ENCODE measurements at places on chromosomes 2 and 18.

DNA sequence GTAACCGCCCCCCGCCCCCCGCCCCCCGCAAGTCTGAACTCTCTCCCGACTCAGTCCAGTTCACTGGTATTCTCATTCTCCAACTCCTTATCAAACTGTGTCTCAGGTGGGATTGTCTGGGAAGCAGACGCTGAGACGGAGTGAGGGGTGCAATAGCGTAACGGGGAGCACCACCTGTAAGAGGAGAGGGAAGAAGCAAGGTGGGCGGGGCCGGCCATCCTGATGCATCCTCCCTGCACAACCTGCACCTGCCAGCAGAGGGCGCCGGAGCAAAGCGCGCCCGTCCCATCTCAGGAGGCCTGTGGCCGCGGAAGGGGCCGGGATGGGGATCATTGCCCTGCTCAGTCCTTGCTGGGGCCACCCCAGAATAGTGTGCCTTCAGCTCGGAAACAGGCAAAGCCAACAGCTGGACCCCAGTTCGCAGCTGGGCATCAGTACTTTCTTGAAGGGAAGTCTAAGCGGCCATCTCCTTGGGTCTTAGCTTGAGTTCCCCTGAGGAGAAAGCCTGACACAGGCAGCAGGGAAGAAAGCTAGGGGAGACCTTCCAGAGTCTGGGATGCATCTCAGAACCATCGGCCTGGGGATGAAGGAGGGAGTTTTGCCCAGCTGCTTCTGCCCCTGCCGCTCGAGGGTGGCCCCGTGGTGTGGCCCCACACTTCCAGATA, 208.0 kb downstream of the TFCP2L1 start:
- peak; percentile 28 for DNase-seq

DNA sequence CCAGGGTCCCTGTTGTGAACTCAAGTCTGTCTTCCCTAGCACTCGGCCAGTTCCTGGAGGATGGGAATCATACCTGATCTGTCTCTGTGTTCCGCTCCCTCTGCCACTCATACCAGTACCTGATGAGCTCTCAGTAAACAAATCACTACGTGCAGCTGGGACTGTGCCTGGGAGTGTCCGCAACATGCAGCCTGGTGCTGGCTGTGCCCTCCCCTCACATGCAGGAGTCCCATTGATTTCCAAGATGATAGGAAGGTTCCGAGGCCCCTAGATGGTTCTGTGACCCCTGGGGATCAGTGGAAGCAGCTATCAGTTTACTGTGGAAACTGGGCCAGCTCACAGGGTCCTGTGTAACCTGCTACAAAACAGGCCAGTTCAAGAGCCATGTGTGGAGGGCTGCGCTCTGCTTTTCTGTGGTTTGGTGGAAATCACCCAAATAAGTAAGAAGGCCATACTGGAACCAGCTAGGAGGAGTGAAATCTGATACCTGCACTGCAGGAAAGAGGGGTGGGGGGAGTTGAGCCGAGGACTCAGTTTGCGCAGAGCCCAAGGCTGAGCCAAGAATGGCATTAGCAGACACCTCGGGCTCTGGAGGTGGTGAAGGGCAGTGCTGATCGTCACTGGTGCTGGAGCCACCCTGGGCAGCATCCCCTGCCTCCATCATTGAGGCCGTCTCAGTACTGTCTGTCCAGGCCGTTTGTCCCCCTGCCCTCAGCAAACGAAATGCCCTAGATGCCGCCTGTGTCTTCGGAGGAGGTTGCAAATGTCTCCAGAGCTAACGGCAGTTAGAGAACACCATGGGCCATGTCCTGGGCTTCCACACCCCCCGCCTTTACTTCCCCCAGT, 93.3 kb downstream of the KLHL29 start:
- DNase-seq: no peak

- no peak for DNase-seq
Measured at GRCh38 chr2:223674998-223675609, 72.9 kb upstream of the SCG2 start.

DNA sequence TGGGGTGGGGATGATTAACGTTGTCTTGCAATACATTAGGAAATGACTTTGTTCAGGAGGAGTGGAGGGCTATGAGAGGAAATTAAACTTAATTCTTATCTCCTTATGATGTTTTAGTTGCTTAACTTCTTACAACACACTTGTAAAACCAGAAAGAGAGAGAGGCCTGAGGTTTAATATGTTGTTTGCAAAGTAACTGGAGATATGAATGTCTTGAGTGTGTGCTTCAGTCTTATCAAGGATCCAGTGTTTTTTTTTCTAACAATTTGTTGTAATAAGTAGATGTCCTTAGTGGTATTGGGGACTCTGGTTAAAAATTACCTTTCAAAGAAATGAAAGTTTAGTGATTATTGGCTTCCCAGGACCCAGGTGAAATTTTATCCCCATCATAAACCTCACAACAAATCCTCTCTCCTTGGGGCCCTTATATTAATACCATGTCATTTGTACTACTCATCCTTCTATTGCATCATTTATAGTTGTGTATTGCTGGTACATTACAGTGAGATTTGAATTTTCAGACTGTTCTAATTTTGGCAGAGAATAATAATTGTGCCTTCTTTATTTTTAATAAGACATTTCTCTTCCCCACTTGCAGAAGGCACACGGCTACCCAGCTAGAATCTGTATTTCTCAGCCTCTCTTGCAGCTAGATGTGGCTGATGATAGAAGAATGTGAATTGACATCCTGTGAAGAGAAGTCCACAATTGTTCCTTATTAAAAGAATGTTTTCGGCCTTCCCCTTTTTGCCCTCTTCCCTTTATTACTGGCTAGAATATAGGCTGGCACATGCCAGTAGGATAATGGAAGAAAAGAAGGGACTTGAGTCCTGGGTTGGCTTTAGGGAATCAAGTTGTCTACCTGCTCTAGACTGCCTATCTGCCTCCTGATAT, 91.9 kb upstream of the CXCR4 start:
- no peak for DNase-seq

DNA sequence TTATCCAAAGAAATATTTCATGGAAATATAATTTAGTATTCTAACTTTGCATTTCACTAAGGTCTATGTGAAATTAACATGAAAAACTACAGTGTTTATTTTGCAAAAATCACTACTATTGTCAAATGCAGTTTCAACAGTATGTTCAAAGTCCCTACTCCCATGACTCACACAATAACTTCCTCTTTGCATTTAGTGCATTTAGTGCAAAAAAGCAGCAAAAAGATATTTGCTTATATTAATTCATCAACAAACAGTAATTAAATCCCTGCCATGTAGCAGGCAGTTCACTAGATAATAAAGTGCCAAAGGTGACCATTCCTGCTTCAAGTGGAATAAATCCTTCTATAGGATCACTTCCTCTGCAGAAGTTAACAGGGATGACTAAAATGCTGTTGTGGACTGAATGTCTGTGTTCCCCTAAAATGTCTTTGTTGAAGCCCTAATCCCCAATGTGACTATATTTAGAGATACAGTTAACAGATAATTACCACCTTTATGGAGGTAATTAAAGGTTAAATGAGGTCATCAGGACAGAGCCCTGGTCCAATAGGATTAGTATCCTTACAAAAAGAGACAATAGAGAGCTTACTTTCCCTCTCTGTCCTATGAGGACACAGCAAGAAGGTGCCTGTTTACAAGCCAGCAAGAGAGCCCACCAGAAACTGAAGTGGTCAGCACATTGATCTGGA, 61.7 kb downstream of the STK39 start:
- no peak for DNase-seq

GRCh38 chr2:176166272-176166671, 9.2 kb downstream of the HOXD3 start:
- no peak for DNase-seq

DNA sequence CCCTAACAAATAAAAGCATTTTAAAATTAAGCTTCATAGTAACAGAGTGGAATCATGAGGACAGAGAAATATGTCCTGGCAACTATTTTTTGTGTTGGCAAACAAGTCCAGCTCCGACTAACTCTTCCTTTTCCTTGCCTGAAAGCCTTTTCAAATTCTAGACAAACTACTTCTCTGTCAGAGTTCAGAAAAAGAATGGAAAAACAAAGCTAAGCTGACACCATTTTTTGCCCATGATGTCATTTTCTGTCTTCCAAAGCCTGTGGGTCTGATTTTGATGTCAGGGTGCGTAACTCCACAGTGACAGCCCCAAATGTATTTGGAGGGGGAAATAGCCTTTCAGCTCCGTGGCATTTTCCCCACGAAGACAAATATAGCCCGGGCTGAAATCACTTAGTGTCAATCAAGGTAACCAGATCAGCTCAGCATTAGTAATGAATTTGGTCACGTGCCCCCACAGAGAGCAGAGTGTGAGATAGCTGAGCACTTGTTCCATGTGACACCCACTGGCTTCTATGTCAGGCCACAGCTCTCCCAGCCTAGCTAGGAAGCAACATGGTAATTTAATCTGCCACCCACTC, 233.0 kb upstream of the SIX2 start:
- no peak for DNase-seq

- DNase-seq: no peak
Measured at GRCh38 chr18:42689310-42689709, 426.2 kb downstream of the RIT2 start.

DNA sequence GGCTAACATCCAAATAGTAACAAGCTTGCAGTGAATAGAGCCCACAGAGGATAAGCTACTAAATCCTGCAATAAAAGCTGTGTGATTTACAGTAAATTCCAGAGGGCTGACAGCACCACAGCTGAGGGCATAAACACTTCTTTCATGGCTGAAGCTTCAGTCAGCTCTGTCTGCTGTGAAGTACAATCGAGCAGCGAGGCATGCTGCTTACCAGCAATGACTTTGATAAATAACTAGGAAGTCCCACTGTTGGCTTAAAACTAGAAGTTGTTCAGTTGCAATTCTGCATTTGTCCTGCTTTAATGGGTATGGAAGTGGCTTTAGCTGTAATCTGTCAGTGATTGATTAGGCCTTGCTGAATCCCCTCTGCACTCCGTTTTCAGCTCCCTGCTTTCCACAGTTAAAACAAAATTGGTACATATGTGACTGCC, 65.2 kb upstream of the FIGN start:
- no peak for DNase-seq

- DNase-seq: no peak
Measured at GRCh38 chr2:26898480-26899078, 50.6 kb downstream of the DPYSL5 start.

DNA sequence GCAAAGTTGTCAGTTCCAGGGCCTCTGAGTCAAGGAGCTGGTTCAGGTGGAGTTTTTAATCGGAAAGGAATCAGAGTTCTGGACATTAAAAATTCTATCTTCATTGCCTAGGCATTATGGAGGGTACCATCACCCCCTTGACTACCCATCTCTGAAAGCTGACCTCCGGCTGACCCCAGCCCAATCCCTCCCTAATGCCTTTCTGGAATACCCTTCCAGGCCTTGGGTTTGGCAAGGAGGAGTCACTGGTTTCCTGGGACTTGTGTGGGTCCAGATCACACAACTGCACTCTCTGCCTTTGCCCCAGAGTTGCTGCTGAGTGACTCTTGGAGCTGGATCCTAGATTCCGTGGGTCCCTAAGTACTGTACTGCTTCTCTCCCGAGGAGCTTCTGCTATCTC, 1.0 kb upstream of the OSR1 start:
- no peak for DNase-seq

DNA sequence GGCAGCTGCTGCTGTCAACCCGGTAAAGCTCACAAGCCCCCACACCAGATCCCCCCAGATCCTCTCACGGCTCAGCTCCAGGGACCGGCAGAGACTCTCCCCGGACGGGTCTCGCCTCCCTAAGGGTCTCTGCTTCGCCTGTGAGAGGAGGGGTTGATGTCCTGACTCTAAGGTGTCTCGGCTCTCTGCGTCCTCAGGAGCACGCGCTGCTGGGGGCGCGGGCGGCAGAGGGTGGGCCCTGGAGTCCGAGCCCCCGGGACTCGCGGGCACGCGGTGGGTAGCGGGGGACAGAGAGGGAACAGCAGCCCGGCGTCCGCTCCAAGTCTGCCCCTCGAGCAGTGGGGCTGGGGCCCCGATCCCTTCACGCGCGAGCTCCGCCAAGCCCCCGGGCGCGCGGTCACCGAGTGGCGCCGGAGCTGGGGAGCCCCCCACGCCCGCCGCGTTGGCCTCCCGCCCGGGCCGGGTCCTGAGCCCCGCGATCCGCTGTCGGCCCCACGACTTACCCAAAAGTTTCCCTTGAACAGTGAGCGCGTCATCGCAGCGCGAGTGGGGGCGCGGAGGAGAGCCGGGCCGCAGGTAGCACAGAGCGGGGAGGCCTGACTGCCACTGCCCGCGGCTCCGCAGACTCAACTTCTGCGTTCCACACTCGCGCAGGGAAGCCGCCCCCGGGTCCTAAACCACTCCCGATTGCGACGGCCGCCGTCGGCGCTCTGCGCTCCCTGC, at the start of gene PSTPIP2:
Gene PSTPIP2, minus strand, starts transcription at position 608 of the 723 bp plus-strand sequence. Its CDS starts 72 bp downstream, at position 536.
- DNase-seq: peak; percentile 37

- no peak for DNase-seq
Measured at GRCh38 chr2:125652280-125652679, 1003.7 kb upstream of the GYPC start.

- DNase-seq: peak; percentile 19
Measured at GRCh38 chr2:157256626-157257025, 879 bp upstream of the GALNT5 start.

- DNase-seq: no peak
Measured at GRCh38 chr2:55422876-55423665, 3.4 kb upstream of the CCDC88A start.

GRCh38 chr2:199704358-199705238, 146.4 kb downstream of the FTCDNL1 start:
- DNase-seq: no peak

DNA sequence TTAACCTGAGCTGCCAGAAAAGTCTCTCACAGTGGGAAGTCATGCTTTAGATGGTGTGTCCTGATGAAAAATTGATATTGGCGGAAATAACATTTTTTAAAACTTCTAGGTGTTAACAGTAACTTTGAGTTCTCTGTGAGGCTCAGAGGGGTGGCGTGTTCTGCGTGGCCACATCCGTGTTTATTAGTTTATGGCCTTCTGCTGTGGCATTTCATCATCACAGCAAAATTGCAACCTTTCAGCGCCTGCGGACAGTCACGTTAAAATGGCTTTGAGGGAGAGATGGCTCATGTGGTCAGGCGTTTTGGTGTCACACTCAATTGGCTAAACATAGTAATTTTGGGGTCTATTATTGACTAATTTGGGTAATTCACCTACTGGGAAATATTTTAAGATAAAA, 42.4 kb downstream of the KLHL29 start:
- DNase-seq: no peak

GRCh38 chr2:20757405-20758090, 65.4 kb downstream of the LDAH start:
- no peak for DNase-seq

DNA sequence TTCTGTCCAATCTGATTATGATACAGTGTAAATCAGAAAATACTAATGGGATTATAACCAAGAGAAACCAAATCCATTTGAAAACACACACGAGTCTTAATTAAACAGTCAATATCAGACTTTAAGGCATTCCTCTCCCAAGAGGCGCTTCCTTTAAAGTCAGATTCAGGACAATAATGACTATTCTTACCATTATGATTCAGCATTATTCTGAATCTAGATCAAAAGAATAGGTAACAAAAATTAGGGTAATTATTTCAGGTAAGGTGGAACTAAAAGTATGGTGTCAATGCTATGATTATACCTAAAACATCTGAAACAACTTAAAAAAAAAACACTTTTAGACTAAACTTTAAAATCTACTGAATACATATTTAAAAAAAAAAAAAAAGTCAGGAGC, 12.3 kb downstream of the PSME4 start:
- no peak for DNase-seq

- no peak for DNase-seq
Measured at GRCh38 chr18:79887181-79888000, 64.1 kb downstream of the SLC66A2 start.

- no peak for DNase-seq
Measured at GRCh38 chr2:140943867-140944266, 1186.9 kb downstream of the LRP1B start.

- no peak for DNase-seq
Measured at GRCh38 chr18:55024564-55024963, 65.3 kb upstream of the CCDC68 start.

GRCh38 chr18:57131782-57132181, 15.1 kb upstream of the BOD1L2 start:
- DNase-seq: no peak

Measured in stimulated activated CD4-positive, alpha-beta T cell treated with anti-CD3 and anti-CD28 coated beads, Interleukin-12 subunit alpha, Interleukin-12 subunit beta, amount 100 ng/mL, for 24 hours (primary cell).